ENCODE measurements at places on chromosomes 1 and 21.

- no peak for DNase-seq
Observed at GRCh38 chr1:99535470-99536164, 110.3 kb upstream of the PALMD start.

- no peak for DNase-seq
Observed at GRCh38 chr1:22250724-22251123, 107.8 kb upstream of the WNT4 start.

- DNase-seq, result no peak
Observed at GRCh38 chr1:12407050-12407961, 177.5 kb downstream of the VPS13D start.

DNA sequence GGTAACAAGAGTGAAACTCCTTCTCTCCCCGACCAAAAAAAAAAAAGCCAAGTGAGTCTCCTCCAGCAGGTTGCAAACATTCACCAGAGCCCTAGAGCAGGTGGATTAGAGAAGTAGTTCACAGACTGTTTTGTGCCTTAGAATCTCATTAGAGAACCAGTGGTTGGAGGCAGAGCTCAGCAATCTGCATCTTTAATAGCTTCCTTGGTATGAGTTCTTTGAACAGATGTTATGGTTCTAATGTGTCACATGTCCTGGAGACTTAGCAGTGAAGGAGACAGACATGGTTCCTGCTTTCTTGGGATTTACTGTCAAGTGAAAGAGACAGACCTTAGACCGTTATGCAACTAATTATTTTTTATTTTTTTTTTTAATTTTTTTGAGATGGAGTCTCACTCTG is 26.8 kb downstream of the SESN2 start:
- DNase-seq, result no peak

DNA sequence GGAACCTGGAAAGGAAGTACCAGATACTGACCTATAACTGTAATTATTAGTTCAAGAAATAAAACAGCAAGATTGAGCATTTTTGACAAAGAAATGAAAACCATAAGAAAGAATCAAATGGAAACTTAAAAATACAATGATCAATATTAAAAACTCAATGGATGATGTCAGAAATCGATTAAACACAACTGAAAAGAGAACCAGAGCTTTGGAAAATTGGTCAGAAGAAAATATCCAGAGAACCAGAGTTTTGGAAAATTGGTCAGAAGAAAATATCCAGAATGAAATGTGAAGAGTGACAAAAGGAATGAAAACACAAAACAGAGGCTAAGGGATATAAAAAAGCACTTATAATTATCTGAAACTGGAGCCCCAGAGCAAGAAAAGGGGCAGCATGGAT is 438.6 kb downstream of the AJAP1 start:
- DNase-seq, result no peak

- DNase-seq, result peak; percentile 93
Observed at GRCh38 chr1:65419681-65420589, 533 bp upstream of the LEPR start.

DNA sequence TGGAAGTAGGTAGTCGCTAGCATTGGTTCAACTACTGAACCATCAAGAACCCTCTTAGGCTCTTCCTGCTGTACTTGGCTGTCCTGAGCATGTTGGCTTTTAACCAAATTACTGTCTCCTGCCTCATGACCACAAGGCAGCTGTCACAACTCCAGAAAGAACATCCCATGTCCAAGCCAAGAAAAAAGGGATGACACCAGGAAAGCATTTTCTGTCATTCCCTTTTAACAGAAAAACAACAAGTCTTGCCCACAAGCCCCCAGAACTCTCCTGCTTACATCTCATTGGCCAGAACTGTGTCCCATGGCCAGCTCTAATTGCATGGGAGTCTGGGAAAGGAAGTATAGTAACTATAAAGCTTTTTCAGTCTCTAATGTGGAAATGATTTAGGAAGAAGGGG is 2.4 kb upstream of the RNU5D-1 start:
- no peak for DNase-seq

DNA sequence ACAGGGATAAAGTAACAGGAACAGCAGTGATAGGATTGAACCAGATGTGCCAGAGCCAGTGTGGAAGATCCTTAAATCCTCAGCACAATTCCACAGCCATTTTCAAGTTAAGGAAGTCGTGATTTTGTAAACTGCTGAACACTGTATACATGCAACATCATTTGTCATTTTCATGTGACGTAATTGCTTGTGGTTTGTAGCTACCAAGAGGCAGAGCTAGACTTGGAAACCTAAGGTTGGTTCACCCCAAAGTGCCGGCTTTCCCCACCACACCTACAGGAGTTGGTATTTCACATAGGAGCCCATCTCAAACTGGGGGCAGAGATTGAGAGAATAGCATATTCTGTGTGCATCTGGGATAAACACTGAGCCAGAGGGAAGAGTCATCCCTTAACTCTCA is 113.9 kb downstream of the CAPN8 start:
- no peak for DNase-seq

GRCh38 chr1:30572192-30572591 is 151.2 kb downstream of the MATN1 start:
- DNase-seq, result no peak

DNA sequence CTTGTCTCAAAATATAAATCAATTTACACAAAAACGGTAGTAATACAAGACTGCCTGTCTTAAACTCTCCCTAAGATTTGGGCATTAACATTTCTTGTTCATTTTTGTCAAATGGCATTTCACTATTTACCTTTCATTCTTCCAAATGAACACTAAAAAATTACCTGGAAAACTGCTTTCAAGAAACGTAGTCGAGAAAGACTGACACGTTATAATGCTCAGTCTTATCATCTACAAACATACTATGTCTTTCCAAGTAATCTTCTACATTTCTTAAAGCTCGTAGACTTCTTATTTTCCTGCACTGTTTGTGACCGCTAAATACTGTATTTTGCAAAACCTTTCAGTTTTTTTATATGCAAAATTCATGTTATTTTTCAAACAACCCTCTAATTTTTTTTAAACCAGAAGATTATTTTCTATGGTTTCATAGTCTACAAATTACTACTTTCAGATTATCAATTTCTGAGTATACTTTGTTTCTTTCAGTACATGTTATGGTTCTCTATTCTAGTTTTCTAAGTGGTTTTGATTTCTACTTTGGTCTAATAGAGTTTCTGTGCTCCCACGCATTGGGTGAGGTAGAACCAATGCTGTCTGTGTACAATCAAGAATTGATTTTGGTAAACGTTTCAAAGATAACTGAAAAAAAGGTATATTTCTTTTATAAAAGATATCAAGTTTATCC is 336.4 kb downstream of the SMYD3 start:
- DNase-seq, result no peak
